ENCODE measurements at places on chromosomes 12 and 14.

- DNase-seq = peak; percentile 29
Measured at GRCh38 chr12:20369305-20370013, 1.1 kb downstream of the PDE3A start.

DNA sequence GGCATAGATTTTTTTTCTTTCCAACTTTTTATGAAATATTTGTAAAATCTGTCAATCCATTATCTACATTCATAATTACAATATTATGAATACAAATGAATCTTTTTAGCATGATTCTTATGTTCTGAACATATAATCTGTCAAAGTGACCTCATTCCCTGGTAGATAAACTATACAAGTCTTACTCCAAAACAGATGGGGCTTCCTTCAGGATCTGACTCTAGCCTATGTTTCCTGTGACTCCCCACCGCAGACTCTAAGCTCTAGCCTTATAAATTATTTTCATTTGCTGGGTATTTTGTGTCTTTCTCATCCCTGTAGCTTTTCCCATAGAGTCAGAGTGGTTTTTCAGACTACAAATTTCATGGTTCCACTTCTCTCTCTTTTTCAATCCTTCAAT lies 202.1 kb upstream of the KITLG start:
- DNase-seq = no peak

DNA sequence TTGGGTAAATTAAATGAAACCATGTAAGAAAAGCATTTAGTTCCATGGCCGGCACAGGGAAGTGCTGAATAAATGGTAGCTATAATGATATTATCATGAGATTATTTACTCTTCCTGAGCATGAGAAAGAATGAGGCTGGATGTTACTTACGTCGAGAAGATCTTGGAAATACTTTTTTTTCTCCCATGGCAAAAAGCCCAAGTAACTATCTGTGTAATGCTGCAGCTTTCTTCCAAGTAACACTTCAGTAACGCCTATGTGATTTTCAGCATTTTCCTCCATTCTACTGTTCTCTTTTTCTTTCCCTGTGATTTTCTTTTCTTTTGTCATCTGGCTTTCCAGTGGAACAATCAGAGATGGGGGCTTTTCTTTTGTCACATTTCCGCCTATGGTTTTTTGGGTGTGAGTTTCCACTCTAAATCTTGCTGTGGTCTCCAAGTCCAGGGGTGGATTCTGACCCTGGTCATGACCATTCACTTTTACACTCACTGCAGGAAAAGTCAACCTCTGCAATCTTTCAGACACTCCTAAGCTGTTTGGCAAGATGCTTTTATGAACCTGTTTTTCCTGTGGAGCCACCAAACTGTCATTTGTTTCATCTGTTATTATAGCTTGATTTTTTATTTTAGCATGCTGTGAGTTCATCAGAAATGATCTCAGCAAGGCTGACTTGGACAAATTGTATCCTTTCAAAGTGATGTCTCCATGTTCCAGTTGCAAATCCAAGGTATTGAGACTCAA lies 25.0 kb upstream of the SYCP3 start:
- no peak for DNase-seq

DNA sequence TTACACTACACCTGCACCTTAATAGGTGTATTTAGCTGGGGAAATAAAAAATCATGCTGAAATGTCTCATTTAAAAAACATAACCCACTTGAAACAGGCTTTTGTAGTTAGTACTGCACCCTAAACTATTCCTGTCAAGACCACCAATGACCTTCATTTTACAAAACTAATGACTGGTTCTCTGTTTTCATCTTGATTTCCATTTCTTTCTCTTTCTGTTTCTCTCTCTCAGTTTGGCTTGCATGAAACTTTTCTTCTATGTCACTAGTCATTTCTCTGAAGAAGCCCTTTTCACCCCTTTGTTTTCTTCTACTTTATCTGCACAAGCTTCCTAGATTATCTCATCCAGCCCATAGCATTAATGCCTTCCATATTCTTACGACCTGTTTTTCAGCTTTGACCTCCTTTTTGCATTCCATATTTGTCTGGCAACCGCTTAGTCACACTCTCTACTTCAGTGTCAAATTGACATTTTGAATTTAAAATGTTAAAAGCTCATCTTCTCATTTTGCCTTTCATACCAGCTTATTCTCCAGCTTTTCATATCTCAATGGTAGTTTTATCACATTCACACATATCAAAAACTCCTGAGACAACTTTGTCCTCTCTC lies 32.7 kb upstream of the KLRF1 start:
- DNase-seq = no peak

DNA sequence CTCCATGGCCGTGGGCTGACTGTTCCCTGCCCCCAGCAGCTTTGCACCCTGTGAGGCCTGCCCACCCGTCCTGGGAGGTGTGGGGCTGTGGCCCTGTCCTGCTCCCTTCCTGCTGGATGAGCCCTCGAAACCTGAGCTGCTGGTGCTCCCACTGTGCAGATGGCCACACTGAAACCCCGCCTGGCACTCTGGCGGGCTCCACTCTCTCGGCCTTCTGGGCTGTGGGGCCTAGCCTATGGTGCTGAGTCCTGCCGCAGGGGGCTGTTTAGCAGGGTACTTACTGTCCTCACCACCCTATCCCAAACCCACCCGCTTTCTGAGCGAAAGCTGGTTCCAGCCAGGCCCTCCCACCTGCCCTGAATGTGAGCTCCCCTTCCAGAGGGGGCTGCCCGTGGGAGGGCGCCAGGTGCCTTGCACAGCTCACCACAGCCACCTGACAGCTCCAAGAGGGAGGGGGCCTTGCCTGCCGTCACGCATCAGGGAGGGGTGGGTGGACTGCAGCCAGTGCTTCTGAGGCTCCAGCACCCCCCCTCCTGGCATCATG lies 7.3 kb downstream of the SLC25A47 start:
- no peak for DNase-seq

GRCh38 chr12:38144601-38145436 lies 171.8 kb upstream of the ALG10B start:
- peak; percentile 51 for DNase-seq

DNA sequence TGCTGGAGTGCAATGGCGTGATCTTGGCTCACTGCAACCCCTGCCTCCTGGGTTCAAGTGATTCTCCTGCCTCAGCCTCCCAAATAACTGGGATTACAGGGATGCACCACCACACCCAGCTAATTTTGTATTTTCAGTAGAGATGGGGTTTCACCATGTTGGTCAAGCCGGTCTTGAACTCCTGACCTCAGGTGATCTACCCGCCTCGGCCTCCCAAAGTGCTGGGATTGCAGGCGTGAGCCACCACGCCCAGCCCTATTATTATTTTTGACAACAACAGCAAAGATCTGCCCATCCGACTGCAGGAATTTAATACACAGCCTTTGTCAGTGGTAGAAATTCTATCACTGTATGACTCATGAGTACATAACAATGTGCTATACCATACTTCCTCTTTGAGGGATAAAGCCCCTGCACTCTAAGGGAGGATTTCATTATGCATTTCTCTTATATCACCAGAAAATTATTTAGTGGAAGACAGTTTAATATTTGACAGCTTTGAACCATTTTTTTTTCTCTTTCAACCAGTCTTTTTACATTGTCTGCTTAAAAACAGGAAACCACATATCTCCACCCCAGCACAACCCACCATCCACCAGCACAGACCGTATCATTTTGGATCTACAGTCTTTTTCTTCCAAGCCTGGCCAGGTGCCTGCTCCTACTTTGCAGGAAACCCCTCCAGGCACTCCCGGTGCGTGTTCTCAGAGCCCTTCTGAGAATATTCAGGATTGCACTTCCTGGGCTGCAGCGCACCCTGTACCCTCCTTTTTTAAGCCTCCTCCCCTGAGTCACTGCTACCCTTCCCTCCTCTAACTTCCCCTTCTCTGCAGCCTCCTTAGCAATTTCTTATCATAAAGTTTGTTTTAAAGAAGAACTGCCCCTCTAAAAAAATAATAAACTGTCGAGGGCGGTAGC lies 594 bp downstream of the ARHGDIB start:
- no peak for DNase-seq

DNA sequence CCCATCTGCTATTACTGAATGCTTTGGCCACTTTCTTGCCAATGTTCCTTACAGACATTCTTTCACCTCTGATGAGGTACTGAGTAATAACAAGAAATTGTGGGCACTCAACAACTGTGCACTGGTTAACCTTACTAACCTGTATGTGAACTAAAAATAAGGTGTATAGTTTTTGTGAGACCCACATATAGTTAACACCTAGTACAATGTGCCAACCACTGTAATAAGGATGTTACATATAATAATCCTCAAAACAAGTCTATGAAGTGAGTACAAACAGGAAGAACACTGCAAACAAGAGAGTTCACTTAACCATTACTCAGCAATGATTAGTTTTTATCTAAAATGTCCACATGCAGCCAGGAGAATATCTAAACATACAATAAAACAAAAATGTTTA lies 4.5 kb downstream of the DDHD1 start:
- no peak for DNase-seq
